Cardiac septum (tissue), 1 donor: ENCODE measurements at places on chromosomes 2 and 18. TPM values are rescaled to one million over a fixed set of nuclear protein-coding genes. Genes with fewer than 3 reads are reported as not detected.

The PLEKHH2 gene
- total RNA-seq = 5.2 TPM

DNA sequence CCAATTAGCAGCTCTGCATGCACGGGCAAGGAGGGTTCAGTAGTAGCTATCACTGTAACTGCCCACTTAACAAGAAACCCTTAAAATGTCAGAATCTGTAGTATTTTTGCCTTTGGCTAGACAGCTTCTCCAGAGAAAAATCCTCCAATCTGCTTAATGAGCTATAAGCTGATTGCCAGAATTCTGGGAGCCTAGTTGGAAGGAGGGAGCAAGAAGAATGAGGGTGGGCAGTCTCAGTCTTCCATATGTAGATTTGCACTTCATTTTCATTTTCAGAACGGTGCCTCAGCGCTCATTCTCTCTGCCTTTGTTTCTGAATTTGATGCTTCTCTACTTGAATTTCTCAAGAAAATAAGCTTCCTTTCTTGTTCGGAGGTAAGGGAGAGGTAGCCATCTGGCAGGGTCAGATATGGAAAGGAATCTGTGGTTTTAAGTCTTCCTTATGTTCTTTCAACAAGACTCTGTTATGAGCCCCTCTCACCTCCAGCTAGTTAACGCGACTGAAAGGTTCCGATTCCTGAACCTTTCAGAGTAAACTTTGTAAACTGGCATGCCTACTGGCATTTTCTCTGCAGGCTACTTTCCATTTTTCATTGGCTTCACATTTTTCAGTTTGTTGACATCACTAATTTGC lies 53.5 kb downstream of the HNRNPLL start:
- DNase-seq = no peak

GRCh38 chr2:31980674-31981356 lies 30.0 kb downstream of the MEMO1 start:
- no peak for DNase-seq

- no peak for DNase-seq
These were observed 47.0 kb upstream of the PPP1CB start for GRCh38 chr2:28704621-28705020.

- no peak for DNase-seq
These were observed 249.0 kb downstream of the TRIB2 start for GRCh38 chr2:12965540-12966269.

GRCh38 chr18:49127471-49128190 lies 176.9 kb upstream of the SMAD7 start:
- DNase-seq = no peak
